ENCODE measurements at places on chromosomes 7 and 10.

DNA sequence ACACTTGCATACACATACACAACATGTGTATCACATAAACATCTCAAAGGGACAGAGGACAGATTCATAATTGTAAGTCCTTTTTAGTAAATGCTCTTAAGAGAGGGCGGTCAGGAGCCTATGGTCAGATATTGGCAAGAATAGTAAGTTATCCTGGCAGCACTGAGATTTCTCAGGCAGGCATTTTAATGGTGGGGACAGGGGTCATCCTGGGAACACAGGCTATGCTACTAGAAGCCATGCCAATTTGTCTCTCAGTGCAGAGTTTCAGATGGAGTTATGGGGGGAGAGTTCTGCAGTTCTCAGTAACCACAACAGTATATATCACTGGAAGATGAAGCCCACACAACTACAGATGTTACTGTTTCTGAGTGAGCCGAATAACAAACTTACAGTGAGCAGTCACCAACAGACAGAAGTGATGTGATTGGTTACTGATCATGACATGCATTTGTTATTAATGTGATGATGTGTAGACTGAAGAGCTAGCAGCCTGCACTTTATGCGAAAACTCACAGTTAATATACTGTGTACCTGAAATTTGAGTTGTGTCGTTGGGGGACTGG is 16.4 kb downstream of the ZNF487 start:
- no peak for DNase-seq

GRCh38 chr7:80807166-80807900 is 111.5 kb downstream of the SEMA3C start:
- DNase-seq, result no peak

GRCh38 chr7:129494041-129494440 is 8.3 kb upstream of the SMKR1 start:
- DNase-seq, result no peak

DNA sequence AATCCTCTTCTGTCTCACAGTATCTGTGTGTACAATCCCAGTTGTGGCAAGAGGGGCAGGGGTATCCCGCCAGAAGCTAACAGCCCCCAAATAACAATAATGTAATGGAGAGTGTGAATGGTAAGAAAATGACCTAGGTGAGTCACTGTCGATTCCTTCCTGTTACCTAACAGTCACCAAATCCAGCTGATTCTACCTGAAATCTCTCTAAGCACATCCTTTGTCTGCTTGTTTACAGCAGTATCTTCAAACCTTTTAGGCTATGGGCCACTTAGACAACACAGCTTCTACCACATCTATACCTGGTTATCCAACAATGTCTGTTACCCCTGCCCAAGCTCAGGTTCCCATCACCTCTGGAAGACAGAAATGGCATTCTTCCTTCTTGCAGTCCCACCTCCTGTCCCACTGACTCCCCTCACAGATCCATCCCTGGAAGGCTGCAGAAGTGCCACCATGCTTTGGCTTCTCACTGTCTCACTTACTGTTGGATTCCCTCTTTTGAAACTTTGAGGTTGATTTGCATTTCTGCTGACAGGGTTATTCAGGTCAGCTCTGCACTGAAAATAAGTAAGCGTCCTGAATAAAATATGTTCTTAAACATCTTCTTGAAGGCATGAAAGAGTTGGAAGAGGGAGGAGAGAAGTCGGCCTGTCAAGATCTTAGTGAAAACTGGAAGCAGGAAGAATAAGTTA is 13.1 kb downstream of the PIP4K2A start:
- DNase-seq, result no peak

DNA sequence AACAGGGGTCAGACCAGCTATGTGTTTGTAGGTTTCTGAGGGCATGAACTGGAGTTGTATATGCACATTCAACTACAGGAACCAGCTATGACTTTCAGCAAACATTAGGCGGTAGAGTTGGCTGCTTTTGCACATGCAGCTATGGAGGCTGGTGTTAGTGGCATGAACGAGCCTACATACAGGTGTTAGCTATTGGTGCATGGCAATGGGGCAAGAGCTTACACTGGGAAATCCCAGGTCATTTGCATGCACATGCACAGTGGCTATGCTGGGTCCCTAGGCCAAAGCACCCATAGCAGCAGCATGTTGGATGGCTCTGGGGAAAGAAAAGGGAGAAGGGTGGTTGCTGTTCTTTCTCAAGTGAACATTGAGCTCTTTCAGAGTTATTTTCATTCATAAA is 1018.5 kb upstream of the PHF14 start:
- no peak for DNase-seq

DNA sequence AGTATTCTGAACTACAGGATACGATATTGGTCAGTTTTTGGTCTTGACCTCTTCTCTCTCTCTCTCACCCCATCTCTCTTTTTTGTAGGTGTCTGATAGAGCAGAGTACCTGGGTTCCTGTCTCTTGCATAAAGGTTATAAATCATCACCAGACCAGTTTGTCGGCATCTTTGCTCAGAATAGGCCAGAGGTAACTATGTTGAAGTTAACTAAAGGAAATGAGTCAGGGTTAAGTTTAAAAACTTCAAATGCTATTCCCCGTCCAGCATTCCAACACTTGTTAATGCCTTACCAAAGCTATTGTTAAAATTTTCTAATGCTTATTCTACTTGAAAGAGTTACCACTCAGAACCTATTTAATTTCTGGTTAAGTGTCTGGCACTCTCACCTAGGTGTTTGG is 30.7 kb downstream of the ACSL5 start:
- DNase-seq, result no peak

GRCh38 chr10:97291357-97292096 is 910 bp downstream of the ARHGAP19 start:
- peak; percentile 9 for DNase-seq

GRCh38 chr10:63611078-63611477 is 89.9 kb downstream of the REEP3 start:
- no peak for DNase-seq

DNA sequence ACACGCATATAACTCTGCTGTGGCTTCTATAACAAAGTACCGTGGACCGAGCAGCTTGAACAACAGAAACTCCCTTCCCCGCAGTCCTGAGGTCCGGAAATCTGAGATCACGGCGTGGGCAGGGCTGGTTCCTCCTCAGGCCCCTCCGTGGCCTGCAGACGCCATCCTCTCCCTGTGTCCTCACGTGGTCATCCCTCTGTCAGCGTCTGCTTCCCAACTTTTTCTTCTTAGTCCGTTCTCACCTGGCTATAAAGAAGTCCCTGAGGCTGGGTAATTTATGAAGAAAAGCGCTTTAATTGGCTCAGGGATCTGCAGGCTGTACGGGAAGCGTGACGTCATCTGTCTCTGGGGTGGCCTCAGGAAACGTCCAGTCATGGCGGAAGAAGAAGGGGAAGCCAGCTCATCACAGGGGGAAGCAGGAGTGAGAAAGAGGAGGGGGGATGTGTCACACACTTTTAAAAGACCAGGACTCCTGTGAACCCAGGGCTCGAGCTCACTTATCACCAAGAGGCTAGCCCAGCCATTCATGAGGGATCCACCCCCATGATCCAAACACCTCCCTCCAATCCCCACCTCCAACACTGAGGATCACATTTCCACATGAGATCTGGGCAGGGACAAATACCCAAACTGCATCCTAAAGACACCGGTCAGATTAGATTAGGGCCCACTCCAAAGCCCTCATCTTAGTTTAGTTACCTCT is 91.2 kb upstream of the INSIG1 start:
- peak; percentile 57 for DNase-seq

GRCh38 chr10:119310806-119311205 is 103.4 kb downstream of the GRK5 start:
- no peak for DNase-seq

DNA sequence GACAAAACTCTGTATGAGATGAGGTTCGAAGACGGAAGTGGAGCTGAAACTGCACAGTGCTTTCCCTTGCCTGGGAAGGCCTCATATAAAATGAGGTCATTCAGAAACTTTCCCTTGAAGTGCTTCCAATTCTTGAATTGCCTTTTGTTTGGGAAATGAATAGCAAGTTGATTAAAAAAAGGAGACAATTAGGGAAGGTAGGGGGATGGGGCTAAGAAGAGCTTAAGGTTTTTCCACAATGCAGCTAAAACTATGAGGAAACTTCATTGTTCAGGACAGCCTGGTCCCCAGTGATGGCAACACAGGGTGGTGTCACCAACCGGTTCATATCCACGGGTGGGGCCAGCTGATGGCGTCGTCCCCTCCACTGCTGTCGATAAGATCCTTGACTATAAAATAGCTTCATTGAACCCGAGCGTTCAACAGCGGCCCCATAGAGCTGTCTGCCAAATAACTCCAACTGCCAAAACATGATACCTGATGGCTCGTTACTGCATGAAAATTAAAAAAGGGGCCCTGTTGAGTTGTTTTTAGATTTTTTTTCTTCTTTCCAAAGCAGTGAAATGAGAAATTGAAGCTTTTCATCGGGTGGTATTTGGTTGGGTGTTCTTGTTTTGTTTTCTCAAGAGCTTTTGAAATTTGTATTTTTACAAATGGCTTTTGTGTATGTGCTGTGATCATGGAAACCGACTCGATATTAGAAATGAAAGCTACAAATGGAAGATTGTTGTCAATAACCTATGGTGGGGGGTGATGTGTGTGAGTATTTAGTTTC is 2.8 kb upstream of the CELF2 start:
- DNase-seq, result peak; percentile 32

DNA sequence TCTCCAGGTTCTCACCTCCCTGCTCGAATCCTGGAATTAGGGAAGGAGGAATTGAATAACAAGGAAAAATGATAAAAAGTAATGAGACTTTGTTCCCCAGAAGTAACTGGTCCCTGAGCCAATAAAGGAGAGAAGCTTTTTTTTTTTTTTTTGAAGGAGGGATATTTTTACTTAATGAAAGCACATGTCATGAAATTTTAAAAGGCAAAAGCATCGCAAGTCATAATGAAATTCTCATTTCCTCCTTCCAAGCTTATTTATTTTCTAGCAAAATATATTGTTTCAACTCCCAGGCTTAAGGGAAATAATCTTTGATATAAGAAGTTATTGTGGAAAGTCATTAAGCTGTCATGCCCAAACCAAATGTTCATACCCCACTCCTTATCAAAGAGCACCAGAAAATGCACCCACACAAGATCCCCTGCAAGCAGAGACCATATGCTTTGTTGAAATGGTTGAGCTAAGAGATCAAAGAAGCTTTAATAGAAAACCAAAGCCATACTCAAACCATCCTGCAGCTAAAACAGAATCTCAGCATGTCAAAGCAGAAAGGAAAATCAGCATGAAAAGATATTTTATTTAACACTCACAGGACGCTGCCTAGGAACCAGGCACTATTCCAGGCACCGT is 16.7 kb upstream of the ABCC2 start:
- DNase-seq, result no peak

- DNase-seq, result no peak
These were observed 7.1 kb upstream of the MUC3A start for GRCh38 chr7:100942045-100942774.

DNA sequence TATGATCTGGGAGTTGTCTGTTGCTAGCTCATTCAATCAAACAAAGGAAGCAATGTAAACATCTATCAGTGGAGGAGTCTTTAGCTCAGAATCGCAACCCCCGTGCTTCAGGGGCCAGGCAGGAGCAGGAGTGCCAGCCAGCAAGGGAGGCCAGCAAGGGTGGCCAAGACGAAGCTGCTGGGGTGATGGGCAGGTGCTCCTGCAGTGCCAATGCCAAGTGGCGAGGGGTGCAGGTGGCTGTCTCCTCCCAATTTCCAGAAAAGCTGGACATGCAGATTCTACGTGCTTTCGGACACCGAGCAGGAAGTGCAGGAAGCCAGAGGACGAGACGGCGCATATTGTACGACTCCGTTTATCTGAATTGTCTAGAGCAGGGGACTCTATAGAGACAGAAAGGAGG is 48.1 kb upstream of the EBF3 start:
- DNase-seq, result no peak

- DNase-seq, result no peak
These were observed 9.1 kb upstream of the PTPRN2 start for GRCh38 chr7:158596745-158597144.

DNA sequence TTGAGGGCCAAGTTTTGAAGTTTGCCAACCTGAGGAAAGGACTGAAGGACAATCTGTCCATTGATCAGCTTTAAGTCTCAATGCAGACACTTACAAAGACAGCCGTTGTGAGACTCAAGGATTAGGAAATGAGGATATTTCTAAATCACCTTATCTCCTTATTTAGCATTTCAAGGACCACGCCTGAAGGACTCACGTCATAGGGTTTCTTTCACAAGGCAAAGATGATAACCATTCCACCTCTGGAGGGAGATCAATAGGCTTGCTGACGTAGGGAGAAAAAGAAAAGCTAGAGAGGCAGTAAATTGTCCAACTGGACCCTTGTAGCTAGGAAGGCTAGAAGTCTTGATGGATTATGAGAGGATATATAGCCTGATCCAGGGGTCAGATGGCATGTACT is 3.3 kb upstream of the ASB4 start:
- no peak for DNase-seq

- DNase-seq, result peak; percentile 31
These were observed 527 bp upstream of the HERPUD2 start for GRCh38 chr7:35695473-35695850.

DNA sequence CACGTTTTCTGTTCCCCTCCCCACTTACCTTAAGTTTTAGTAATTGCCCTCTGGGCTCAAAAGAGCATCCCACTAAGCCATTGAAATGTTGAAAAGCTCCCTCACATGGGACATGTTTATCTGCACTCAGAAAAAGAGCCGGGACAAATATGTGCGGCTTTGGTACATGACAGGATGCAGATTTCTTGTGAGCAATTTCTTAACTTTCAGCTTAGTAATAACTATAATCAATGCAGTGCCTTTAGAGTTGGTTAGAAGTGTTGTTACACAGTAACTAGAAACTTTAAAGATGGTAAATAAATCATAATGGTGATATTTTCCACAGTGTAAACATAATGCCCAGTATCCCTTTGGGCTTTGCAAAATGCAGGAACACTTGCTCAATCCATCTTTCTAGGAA is 89.2 kb downstream of the ZNF365 start:
- DNase-seq, result no peak

DNA sequence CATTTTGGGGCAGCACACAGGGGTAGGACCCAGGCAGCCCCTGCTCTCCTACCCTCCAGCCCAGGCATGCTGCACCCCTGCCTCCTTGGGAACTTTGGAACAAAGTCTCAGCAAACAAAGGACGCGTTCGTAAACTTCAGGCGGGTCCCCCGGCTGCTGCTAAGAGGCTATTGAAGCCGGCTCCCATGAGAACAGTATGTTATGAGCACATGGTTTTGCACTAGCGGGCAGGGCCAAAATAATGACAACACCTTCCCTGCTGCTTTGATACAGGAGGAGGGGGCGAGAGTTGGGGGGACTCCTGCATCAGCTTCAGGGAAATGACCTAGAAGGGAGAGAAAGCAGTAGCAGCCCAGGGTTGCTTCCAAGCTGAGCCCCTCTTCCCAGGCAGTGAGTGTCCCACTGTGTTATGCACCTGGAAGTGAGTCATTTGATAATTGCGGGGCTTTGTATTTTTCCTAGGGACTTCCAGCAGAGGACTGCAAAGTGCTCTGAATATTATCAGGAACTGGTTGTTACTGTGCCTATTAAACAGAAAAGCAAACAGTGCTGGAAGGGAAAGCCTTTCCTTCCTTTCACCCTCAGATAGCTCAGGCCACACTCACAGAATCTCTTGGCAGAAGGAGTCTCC is 6.9 kb downstream of the ITPRIP start:
- DNase-seq, result no peak

- peak; percentile 9 for DNase-seq
These were observed 1066.5 kb downstream of the TYW1 start for GRCh38 chr7:68063171-68063570.

GRCh38 chr10:31708046-31708445 is 220.6 kb downstream of the ARHGAP12 start:
- no peak for DNase-seq

Data from Ammon's horn (tissue), 1 donor.